ENCODE measurements at places on chromosomes 2 and 18. TPM values are rescaled to one million over a fixed set of nuclear protein-coding genes. Genes with fewer than 3 reads are reported as not detected.
A peak's percentile ranks its signal among the peaks of the same experiment; 100 is the strongest.

GRCh38 chr2:160427629-160428404 is 65.8 kb downstream of the RBMS1 start:
- DNase-seq, result peak; percentile 63

DNA sequence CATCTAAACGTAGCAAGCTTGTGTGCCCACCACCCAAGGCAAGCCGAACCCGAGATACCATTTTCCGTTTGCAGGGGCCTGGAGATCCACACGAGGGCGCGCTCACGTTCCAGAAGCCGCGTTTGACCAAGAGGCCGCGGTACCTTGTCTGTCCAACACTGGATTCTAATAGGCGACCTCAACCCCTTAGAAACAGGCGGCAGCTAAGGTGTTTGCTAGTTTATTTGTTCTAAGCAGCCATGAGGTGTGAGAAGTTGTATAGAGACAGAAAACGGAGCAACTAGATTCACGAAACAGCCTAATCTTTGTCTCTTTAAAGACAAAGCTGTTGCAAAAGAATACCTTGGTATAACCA is 4.2 kb downstream of the HOXD11 start:
- no peak for DNase-seq

GRCh38 chr2:145268931-145269330 is 749.0 kb upstream of the ZEB2 start:
- no peak for DNase-seq

GRCh38 chr2:128584296-128584890 is 265.7 kb upstream of the HS6ST1 start:
- no peak for DNase-seq

- no peak for DNase-seq
These were observed 84.4 kb upstream of the HS6ST1 start for GRCh38 chr2:128402911-128403670.

GRCh38 chr2:3180082-3180908 is 197.3 kb downstream of the EIPR1 start:
- no peak for DNase-seq

DNA sequence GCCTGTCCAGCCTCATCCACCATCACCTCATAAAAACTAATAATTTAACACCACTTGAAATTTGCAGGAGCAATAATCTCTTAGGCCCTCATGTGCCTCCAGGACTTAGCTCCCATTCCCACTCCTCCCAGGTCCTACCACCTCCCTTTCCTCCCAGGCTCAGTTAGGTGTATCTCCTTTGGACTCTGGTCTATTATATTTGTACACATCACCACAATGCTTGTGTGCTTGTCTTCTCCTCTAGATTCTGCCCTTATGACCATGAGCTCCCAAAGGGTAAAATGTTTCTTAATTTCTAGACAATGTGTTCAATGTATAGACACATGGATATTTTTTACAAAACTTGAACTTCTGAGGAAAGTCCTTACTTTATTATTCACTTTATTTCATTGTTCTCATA is 182.0 kb upstream of the ZC3H15 start:
- DNase-seq, result no peak

- DNase-seq, result no peak
These were observed 37.3 kb upstream of the REL start for GRCh38 chr2:60844105-60844504.

DNA sequence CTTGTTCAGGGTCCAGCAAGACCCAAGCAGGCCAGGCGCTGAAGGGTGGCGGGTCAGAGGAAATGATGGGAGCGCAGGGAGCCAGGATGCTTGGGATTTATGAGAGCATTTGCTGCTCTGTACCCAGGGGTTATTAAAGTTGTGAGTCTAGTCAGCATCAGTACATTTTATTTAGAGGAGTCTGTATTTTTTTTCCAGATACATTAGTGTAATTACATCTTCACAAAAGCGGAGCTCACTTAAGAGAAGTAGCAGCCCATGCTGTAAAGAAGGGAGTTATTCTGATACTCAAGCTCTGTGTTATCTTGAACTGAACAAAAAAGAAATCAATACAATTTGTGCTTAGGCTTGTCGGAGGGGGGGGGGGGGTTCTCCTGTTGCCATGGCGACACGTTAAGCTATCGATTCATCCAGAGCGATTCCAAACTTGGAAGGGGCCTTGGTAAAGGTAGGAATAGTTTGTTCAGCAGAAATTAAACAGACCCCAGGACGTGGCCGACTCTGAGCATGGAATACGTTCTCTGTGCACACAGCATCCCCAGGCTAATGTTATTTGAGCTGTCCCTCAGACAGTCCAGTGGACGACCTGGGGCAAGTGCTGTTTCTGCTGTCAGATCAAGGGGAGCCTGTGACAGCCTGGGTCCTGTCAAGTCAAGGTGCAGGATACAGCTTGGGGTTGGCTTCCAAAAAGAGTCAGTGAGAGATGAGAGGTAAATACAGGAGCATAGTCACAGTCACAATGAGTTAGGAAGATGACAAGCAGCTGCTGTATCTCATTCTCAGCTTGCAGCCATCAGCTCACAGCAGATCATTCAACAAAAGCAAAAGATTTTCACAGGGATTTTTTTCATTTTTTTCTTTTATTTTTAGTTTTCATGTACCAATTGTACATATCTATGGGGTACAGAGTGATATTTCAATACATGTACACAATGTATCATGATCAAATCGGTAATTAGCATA is 387.6 kb downstream of the DCDC2C start:
- DNase-seq, result no peak

DNA sequence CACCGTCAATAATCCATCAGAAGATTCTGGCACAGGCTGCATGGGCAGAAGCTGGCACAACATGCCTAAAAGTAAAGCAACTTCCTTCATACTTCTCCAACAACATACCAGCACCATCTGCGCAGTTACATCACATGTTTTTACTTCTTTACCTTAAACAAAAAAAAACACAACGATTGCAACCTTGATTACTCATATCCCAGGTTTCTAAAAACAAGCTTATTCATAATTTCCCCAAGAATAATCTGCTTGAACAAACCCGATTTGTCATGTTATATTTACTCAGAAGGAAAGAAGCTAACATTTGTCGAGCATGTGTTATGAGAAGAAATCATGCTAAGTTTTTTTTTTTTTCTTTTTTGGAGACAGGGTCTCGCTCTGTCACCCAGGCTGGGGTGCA is 54.7 kb downstream of the THADA start:
- no peak for DNase-seq

DNA sequence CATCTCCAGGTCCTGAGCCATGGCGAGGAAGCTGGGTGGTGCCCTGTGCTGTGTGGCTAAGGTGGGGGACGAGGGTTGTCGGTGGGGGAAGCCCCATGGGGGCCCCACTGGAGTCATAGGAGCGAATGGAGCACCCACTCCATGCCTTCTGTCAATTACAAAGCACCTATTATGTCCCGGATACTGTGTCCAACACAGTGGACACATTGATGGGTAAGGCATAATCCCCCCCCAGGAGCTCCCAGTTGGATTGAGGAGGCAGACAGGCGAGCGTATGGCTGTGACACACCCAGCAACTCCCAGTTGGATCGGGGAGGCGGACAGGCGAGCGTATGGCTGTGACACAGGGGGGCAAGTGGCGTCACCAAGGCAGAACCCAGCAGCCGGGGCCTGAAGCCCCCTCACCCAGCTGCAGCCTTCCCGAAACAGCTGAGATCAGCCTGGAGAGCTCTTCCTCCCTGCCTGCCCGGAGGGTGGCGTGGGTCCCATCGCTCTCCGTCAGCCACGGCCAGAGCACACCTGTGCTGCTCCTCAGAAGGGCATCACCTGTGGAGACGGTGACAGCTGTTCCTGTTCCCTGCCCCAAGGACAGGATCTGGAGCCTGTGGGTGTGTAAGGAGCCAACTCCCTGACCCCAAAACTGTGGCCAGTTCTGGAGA is 69.6 kb downstream of the HPCAL1 start:
- no peak for DNase-seq

DNA sequence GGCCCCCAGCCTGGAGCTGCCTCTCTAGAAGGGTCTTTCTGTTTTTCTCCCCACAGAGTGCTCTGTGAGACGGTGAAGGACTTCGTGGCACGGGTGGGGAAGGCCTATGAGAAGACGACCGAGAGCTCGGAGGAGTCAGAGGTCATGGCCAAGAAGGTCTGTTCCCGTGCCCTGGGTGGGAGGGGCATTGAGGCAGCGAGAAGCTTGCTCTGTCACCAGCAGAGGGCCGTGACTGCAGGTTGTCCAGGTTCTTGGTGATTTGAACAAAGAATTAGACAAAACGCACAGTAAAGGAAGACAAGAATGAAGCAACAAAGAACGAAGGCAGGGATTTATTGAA is 93.9 kb downstream of the DGKD start:
- no peak for DNase-seq

DNA sequence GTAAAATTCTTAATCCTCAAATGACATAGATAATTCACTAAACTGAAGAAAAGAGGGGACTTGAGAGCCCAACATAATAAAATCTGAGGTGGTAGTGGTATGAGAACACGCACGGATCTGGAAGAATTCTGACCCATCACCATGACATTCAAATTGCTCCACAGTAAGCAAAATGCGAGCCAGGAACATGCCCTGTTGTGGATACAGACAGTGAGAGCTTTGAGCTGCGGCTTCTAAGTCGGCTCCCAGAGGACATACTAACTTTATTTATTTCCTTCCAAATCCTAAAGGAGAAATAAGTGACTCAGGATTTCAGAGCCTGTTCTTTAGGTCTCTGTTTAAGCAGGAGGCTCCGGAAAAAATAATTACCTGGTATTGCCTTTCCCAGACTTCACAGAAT is 143.4 kb upstream of the SMAD7 start:
- no peak for DNase-seq

DNA sequence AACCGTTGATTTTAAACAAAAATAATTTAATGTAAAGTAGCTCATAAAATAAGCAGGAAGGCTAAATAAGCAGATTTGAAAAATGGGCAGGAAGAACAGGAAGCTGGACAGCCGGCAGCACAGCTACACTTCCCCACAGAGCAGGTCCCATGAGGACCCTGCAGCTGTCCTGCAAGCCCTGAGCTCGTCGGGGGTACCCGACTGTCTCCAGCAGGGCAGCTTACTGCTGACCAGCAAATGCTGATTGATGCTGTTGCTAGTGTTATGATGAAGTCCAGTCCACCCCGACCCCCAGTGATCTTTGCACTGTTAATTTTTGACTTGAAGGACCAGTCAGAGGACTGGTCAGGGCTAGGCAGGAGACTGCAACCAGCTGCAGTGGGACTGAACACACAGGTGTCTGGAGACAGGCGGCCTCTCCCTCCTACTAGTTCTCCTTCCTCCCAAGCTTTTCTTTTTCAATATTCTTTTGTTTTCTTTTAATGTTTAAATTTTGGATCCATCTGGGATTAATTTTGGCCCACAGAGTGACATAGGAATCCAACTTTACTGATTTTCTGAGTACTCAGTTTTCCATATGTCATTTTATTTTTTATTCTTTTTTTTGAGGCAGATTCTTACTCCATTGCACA is 27.7 kb downstream of the POLE4 start:
- peak; percentile 69 for DNase-seq

GRCh38 chr2:188983427-188984064 is 9.4 kb downstream of the COL3A1 start:
- no peak for DNase-seq

DNA sequence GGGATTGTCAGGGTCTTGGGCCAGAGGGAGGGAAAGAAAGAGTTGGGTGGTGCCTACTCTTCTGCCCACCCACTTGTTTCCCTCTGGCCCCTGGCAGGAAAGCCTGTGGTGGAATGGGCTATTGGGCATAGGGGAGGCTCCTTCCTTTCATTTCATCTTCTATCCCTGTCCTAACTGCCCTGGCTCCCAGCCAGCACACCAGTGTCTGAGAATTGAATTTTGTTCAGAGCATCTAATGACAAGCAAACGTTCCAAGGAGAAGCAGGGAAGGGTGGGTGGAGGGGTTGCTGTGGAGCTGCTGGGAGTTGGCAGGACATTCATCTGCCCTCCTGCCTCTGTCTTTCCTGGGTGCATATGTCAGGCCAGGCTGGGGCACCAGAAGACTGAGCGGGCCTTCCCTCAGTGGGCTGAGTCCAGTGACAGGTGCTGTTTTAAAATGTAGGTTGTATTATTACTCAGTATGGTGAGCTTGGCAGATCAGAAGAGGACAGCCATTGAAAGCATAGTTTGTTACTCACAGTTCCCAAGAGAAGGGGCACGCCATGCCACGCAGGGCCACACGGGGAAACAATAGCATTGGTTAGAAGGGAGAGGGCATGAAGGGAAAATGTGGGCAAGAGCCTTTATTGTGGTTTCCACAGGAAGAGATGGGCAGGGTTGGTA is 171.9 kb downstream of the ACOXL start:
- DNase-seq, result no peak

DNA sequence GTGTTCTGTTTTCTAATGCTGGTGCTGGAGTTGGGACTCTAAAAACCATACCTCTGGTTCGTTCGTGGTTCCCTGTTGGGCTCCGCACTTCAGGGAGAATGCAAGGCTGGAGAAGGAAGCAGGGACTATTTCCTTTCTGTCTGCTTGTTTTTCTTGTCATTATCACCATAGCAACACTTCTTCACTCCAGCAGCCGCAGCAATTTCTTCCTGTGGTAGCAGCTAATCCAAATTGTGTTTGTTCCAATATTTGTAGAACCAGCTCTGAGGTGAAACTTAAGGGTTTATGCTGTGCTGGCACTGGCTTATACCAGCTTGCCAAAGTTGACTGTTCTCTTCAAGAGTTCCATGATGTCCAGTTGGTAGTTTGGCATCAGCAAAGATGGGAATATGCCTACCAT is 301.4 kb upstream of the SYT4 start:
- no peak for DNase-seq

DNA sequence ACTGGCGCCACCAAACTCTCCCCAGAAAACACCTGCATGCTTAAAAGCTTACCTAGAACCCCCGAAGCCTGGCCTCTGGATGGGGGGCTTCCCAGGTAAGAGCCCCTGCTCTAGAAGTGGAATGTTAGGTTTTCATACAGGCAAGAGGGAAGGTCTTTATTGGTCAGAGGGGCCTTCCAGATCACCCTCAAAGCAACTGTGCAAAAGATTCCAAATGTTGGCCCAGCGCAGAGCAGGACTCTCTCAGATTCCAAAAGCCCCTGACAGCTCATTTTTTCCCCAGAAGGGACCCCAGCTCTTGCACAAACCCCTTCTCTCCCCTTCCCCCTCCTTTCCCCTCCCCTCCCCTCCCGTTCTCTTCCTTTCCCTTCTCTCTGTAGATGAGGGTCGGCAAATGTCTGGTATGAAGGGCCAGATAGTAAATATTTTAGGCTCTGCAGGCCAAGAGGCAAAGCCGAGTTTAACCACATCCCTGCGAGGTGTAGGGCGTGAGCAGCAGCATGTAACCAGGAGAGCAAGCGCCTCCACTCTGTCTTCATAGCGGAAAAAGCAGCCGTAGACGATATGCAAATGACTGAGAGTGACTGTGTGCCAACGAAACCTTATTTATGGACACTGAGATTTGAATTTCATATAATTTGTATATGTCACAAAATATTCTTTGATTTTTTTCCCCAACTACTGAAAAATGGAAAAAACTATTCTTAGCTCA is 116.9 kb downstream of the SMAD7 start:
- DNase-seq, result no peak

The ZNF396 gene
- 1.3 TPM for polyA plus RNA-seq

The ALPG gene
- not detected for polyA plus RNA-seq

The PCARE gene
- 0.28 TPM for polyA plus RNA-seq

The LIMS3 gene
- 1.8 TPM for polyA plus RNA-seq

The DNAJB2 gene
- polyA plus RNA-seq, result 97.8 TPM

The CCDC68 gene
- 0.35 TPM for polyA plus RNA-seq

Data from hindlimb muscle (tissue), 1 donor.